ENCODE measurements at places on chromosomes 3 and 15.

DNA sequence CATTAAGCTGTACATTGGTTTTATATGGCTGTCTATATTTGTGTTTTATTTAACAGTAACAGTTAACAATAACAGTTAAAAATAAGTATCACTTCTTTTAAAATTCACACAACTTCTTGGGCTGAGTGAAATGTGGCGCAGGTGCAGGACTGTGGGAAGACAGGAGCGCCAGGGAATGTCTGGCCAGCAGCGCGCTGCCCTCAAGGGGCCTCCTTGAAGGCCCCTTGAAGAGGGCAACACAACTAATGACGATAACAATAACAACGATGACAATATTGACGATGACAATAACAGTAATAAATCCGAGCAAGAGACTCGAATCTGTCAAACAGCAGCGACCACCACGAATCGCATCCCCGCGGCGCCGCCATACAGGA lies 411 bp upstream of the PPP2R3A start:
- DNase-seq: no peak

DNA sequence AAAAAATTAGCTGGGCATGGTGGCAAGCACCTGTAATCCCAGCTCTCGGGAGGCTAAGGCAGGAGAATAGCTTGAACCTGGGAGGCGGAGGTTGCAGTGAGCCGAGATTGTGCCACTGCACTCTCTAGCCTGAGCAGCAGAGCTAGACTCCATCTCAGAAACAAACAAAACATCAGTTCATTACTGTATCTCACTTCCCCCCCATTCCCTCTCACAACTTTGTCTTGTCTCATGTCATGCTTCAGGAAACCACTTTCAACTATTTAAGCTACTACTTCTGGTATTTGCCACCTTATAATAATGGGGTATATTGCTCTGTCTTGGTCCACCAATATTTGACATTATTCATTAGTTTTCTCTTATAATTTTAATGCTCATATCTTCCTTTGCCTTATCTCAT lies 26.2 kb downstream of the PIK3CA start:
- DNase-seq: no peak

GRCh38 chr3:52051444-52051843 lies 4.9 kb downstream of the DUSP7 start:
- DNase-seq: no peak

- no peak for DNase-seq
Observed at GRCh38 chr15:93152951-93153350, 63.9 kb upstream of the RGMA start.

GRCh38 chr15:26201177-26201858 lies 338.2 kb upstream of the ATP10A start:
- peak; percentile 5 for DNase-seq

- DNase-seq: no peak
Observed at GRCh38 chr15:42085721-42086120, 8.6 kb downstream of the PLA2G4D start.

- no peak for DNase-seq
Observed at GRCh38 chr15:74167891-74168331, 5.6 kb upstream of the ISLR start.

Measured in iPS DF 6.9 (cell line).